Epithelial cell of umbilical artery (primary cell): ENCODE measurements at places on chromosomes 13 and 19. TPM values are rescaled to one million over a fixed set of nuclear protein-coding genes. Genes with fewer than 3 reads are reported as not detected.

ZNF221 gene
- total RNA-seq = 3.2 and 10.6 TPM in 2 replicates

SCAMP4 gene
- 22.4 and 25.4 TPM in 2 replicates for total RNA-seq

GIPR gene
- 0.15 TPM in 1 of 2 replicates, not detected in the other for total RNA-seq

TNFSF13B gene
- 0.32 and 0.61 TPM in 2 replicates for total RNA-seq

MRPL57 gene
- total RNA-seq = 20.8 and 32.8 TPM in 2 replicates

FCGBP gene
- under 0.01 TPM in 1 of 2 replicates, not detected in the other for total RNA-seq

FUT6 gene
- total RNA-seq = not detected in 2 replicates

FREM2 gene
- total RNA-seq = not detected in 2 replicates

CBARP gene
- 1.6 and 2.6 TPM in 2 replicates for total RNA-seq

ERVV-1 gene
- not detected in 2 replicates for total RNA-seq

CYP4F2 gene
- total RNA-seq = not detected in 2 replicates

FUT3 gene
- not detected in 2 replicates for total RNA-seq

ZNF793 gene
- under 0.01 and 0.15 TPM in 2 replicates for total RNA-seq

EID2B gene
- total RNA-seq = 2.3 and 4.4 TPM in 2 replicates

ZNF738 gene
- 6.8 and 7.1 TPM in 2 replicates for total RNA-seq

NDUFA13 gene
- 50.8 and 253 TPM in 2 replicates for total RNA-seq

C19orf38 gene
- total RNA-seq = under 0.01 and 0.76 TPM in 2 replicates

ISOC2 gene
- 50.6 and 74.1 TPM in 2 replicates for total RNA-seq

SLITRK6 gene
- not detected in 2 replicates for total RNA-seq

GTF3A gene
- 110 and 165 TPM in 2 replicates for total RNA-seq

CYP2B6 gene
- not detected in 2 replicates for total RNA-seq

DOCK6 gene
- 39.8 and 71.5 TPM in 2 replicates for total RNA-seq

SLC25A41 gene
- not detected in 2 replicates for total RNA-seq

OR7C1 gene
- not detected in 2 replicates for total RNA-seq

FFAR1 gene
- total RNA-seq = not detected in 2 replicates

KIR2DL1 gene
- not detected in 2 replicates for total RNA-seq

IFNL1 gene
- not detected in 2 replicates for total RNA-seq

EBI3 gene
- 0.32 and 0.46 TPM in 2 replicates for total RNA-seq

FLT3LG gene
- total RNA-seq = 0.32 and 1.8 TPM in 2 replicates

GNG7 gene
- total RNA-seq = 0.32 TPM in 1 of 2 replicates, not detected in the other

NBEA gene
- 3.2 and 4.1 TPM in 2 replicates for total RNA-seq

PVR gene
- 138 and 147 TPM in 2 replicates for total RNA-seq

ZNF723 gene
- total RNA-seq = not detected in 2 replicates

NKPD1 gene
- total RNA-seq = 0.30 and 0.32 TPM in 2 replicates

FOSB gene
- total RNA-seq = 0.15 and 0.32 TPM in 2 replicates

CLEC17A gene
- total RNA-seq = under 0.01 TPM in 1 of 2 replicates, not detected in the other

CCDC70 gene
- total RNA-seq = not detected in 2 replicates

DCAF15 gene
- 9.7 and 10.2 TPM in 2 replicates for total RNA-seq

RAB11B gene
- total RNA-seq = 19.5 and 29.9 TPM in 2 replicates

STXBP2 gene
- total RNA-seq = 18.8 and 31.5 TPM in 2 replicates

EPS8L1 gene
- 5.9 and 12.0 TPM in 2 replicates for total RNA-seq

SERPINE3 gene
- total RNA-seq = not detected in 2 replicates

ZFP14 gene
- total RNA-seq = 1.6 and 6.1 TPM in 2 replicates

FBXO27 gene
- total RNA-seq = 1.2 and 1.6 TPM in 2 replicates

VWA8 gene
- total RNA-seq = 12.0 and 19.3 TPM in 2 replicates

CYP2A7 gene
- not detected in 2 replicates for total RNA-seq

FUT2 gene
- not detected in 2 replicates for total RNA-seq

KIR2DL4 gene
- not detected in 2 replicates for total RNA-seq

OVOL3 gene
- total RNA-seq = not detected in 2 replicates

ANKLE1 gene
- 0.65 and 1.4 TPM in 2 replicates for total RNA-seq
